GM10248 (cell line): ENCODE measurements at places on chromosomes 1 and 21.

DNA sequence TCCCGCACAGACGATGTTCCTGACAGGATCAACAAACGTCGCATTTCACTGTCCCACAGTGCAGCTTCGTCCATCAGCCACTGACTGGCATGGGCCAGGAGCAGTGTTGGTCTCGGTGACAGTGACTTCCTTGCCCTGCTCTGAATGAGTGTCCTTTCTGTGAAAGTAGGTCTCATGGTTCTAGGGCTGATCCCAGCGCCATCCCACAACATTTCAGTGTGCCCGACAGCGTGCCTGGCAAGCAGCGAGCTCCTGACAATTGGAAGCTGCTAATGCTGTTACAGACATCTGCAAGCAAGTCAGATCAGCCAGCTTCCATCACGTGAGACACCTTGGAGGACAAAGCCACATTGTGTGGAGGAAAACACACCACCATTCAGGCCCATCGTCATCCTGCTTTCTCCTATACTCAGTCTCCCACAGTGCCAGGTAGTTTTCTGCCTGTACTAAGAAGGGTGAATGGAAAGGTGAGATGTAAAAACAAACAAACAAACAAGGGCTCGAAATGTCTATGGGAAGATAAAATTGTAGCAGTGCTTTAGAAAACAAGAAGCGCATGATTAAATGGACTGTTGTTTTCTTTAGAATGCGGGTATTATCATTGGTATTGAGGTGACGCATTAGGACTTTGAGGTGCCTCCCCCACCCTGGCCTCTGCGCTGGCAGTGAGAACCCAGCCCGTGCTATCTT, 21.9 kb downstream of the ERRFI1 start:
- no peak for DNase-seq

GRCh38 chr21:46503922-46504550, 45.3 kb downstream of the DIP2A start:
- DNase-seq = peak; percentile 59

DNA sequence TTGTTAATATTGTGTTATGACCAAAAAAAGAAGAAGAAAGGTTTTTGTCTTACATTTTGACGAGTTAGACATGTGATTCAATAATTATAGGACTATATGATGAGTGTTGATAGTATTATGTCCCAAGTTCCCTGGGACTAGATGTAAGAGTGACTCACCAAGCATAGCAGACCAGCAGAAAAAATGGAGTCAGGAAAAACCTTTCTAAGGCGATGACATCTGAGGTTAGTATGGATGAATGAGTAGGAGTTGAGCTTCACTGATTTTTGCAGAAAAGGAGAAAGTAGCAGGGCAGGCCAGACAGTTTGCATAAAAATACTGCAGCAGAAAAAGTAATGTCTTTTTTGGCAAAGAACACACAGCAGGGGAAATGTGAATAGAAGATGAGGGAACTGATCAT, 1041.3 kb upstream of the ADGRL4 start:
- no peak for DNase-seq

DNA sequence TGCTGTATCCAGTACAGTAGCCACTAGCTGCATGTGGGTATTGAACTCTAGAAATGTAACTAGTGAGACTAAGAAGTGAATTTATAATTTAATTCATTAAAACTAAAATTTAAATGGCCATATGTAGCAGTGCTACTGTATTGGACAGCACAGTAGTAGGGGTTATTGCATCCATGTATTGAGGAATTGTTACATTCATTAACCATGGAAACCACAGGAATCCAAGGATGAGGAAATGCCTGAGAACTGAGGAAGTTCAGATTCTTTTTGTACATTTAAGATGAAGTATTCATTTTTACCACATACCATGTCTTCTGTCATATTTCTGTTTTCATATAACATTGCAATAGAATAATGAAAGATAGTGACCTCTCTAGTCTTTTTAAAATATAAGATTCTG, 2.6 kb downstream of the MTF2 start:
- no peak for DNase-seq

- DNase-seq = no peak
These were observed 864 bp upstream of the CCDC24 start for GRCh38 chr1:43990271-43991199.

DNA sequence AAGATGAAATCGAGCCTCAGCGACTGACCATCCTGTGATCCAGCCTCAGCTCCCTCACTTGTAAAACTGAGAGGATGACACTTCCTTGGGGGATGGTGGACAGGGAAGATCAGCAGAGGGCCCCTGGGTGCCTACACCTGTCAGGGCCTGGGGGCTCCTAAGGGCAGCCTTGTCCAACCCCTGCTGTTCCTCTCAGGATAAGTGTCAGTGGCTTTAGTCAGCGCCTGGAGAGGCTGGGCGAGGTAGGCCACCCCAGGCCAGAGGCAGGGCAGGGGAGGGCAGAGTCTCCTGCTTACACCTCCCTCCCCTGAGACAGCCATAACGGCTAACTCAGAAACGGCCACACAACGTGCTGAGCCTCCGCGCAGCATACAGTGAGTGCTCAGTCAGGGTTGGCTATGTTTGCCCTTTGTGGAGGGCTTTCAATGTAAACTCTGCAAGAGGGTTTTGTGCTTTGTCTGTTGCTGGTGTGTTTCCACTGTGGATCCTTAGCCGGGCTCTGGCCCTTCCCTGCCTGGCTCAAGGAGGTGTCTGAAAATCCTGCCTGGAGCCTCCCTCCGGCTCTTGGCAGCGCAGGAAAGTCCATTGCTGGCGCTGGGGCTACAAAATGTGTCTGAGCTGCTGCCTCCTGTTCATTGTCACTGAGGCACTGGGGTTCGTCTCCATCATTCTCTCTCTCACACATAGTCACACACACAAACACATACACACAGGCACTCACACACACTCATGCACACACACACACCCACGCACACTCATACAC, 588.4 kb downstream of the PTPRU start:
- no peak for DNase-seq

- no peak for DNase-seq
These were observed 258.7 kb downstream of the AGBL4 start for GRCh38 chr1:49765034-49765433.

DNA sequence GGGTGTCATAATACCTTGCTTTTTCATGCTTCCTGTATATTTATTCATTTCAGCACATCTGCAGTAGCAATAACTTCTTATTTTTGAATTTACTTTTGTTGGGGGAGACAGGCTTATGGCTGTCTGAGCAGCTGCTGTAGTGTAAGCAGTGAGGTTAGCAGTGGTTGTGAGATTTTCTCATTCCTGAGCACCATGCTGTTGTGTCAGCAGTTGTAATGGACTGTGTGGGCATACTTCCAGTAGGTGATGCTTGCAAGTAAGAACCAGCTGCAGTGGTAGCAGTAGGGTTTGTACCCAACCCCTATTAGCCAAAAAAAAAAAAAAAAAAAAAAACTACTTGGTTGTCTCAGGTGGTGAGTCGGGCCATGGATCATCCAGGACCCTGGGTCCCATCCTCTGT, 311.6 kb downstream of the NUF2 start:
- no peak for DNase-seq

DNA sequence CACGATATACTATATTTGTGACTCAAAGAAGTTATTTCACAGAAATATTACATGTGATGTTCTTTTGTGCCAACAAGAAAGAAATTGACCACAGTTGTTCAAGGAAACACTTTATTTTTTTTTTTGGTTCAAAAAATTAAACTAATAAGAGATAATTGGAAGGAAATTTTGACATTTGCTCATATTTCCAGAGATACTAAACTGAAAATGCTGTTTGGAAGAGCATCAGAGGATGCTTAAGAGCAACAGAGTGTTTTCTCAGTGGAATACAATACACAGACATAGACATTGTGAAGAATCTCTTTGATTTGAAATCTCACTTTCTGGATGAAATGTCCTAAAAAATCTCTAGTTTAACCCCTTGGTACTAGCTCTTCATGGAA, 760.4 kb upstream of the CXADR start:
- DNase-seq = no peak

- DNase-seq = no peak
These were observed 18.1 kb upstream of the BMP8A start for GRCh38 chr1:39473324-39473723.

- no peak for DNase-seq
These were observed 51.7 kb downstream of the SNRPE start for GRCh38 chr1:203913073-203913521.

- DNase-seq = no peak
These were observed 62.0 kb upstream of the HP1BP3 start for GRCh38 chr1:20849100-20849499.

- DNase-seq = no peak
These were observed 29.2 kb downstream of the MROH9 start for GRCh38 chr1:170964506-170964905.

GRCh38 chr21:44735821-44736220, 24.4 kb upstream of the TSPEAR start:
- DNase-seq = no peak

GRCh38 chr21:39182484-39183271, 573 bp downstream of the PSMG1 start:
- DNase-seq = no peak

- DNase-seq = no peak
These were observed 10.9 kb downstream of the TNFRSF25 start for GRCh38 chr1:6454856-6455751.

GRCh38 chr1:205942631-205943159, 561 bp downstream of the SLC26A9 start:
- no peak for DNase-seq

DNA sequence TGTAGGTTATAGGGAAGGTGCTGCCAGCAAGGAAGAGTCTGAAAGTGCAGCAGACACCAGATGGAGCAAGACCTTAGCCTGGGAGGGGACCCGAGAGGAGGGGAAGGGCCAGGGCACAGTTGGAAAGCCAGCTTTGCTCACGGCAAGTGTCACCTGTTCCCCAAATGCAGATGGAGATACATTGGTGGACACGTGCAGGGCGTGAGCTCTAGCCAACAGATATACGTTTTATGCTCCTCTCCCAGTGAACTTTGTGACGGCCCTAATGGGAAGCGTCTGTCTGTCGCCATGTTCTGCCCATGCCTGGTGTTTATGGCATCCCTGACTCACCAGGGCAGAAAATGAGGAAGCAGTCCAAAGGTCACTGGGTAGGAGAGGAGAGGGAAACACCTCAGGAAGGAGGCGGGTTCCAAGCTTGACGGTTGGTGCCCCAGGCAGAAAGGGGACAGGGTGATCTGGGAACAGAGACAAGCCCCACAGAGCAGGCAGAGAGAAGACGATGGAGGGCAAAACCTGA, 7.6 kb downstream of the GPA33 start:
- DNase-seq = no peak

DNA sequence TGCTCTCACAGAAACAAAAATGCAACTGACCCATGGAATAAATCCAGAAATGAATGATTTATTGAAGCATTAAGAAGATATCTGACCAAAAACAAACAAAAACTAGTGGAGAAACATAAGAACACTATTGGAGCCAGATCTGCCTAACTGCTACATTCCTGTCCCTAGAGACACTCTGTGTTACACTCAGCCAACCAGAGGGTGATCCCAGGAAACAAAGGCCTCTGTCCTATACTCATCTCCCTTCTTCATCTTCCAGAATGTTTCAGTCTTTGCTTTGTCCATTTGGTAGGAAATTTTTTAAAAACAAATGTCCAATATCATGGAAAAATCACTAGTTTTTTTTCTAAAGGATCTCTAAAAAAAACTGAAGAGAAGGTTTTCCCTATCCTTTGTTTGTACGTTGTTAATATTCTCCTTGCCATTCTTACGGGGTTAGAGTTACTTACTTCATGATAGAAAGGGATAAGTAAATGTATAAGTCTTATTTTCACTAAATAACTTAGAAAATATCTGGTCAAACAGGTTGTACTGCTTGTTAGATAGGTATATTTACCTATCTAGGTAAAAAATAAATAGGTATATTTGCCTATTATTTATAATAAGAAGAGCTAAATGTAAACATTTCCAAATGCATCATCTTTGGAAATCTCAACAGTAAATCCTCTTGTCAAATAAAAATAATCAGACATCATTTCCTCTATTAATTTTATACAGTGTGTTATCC, 59.1 kb downstream of the NME7 start:
- no peak for DNase-seq

GRCh38 chr1:92817986-92818764, 13.7 kb upstream of the RPL5 start:
- DNase-seq = peak; percentile 46

DNA sequence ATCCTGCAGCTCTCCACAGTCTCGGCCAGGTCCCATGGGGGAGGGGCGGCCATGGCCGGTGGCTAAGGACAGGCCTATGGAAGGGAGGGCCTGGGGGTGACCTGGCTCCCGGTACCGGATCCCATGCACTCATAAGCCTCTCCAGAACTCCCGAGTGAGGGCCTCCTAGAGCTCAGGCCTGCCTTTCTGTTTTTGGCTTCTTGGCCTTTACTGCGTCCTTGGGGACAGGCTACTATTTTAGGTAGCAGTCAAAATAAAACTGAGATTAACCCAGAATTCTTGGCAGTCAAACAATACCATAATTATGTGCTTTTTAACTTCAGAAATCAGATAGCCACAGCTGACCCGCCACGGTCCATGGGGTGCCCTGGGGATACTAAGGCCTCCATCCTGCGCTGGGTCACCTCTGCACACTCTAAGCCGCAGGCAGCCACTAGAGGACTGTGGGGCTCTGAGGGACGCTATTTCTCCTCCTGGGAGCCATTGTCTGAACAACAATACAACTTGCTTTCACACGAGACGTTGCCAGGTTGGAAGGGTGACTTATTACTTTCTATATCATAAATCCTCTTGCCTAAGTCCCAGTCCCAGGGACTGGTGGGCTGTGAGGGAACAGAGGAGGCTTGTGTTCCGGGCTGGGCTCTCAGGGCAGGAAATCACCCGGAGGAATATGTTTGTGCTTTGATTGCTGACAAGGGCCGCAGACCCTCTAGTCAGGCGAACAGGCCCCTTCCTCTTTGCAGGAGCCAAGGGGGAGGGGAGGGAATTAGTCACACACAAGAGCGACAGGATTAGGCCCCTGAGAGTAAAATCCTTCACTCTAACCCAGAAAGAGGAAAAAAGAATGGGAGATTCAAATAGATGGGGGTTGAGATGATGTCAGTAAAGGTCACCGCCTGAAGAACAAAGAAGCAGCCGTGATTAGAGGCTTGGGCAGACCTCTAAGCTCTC, 40.7 kb upstream of the BCAR3 start:
- DNase-seq = no peak
